ENCODE measurements at places on chromosomes 4 and X.

GRCh38 chrX:41452565-41453356, 5.6 kb downstream of the NYX start:
- DNase-seq: no peak

GRCh38 chrX:132207996-132208395, 11.3 kb downstream of the RAP2C start:
- no peak for DNase-seq

GRCh38 chr4:70833675-70834074, 6.0 kb downstream of the GRSF1 start:
- no peak for DNase-seq

DNA sequence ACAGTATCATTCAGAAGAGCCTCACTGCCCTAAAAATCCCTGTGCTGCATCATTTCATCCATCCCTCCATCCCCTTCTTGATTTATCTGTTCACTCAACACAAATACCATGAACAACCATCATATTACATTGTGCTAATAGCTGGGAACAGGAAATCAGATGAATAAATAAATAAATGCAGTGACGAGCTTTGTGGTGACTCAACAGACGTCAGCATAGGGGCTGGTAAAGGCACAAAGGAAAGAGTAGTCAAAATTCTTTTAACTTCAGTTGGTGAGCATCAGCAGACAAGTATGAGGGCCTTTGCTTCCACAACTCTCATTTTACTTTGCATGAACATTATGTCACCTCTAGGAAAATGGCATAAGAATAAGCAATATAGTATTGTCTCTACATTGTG, 65.5 kb downstream of the EDNRA start:
- no peak for DNase-seq

DNA sequence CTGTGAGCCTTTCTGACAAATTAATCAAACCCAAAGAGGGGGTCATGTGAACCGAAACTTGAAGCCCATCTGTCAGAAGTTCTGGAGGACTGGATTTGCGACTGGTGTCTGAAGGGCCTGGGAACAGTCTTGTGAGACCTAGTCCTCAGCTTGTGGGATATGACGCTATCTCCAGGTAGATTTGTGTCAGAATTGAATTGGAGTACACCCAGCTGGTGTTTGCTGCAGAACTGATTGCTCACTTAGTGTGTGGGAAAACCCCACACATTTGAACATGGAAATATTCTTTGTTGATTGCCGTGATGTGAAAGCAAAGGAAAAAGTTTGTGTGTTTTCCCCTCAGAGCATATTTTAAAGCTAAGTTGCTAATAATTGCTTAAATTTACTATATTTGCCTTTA, 30.3 kb upstream of the TMSB15B start:
- DNase-seq: no peak

DNA sequence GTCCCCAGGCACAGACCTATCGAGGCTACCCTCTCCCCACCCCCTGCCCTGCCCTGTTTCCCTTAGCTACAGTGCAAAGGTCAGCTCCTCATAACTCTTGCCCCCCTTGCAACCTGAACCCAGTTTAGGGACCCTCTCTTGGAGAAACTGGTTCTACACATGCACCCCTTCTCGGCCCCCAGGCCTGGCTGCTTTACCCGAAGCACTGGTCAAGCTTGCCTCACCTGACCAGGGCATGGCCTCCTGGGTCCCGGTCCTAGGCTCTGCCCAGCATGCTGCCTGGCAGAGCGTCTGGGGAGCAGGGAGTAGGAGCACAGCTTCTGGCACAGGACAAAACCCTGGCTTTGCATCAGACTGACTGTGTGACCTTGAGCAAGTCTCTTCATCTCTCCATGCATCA, 28.0 kb downstream of the ZNF185 start:
- no peak for DNase-seq

DNA sequence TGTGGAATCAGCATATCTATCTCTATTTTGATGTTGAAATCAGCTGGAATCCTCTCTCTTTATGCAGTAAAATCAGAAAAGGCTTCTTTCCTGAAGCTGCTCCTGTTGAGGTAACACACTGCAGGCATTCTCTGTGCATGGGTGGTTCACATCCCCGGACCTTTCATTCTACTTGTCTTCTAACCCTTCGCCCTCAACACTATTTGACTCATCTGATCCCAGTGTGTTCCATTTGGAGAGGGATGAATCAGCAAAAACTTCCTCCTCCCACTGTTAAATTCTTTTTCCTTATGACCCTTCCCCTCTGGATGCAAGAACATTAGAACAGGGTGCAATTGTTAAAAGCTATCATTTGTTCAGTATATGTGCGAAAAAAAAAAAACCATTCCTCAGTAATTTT, 67.4 kb downstream of the RNF150 start:
- no peak for DNase-seq

GRCh38 chr4:104494822-104495559, at the start of gene CXXC4:
CXXC4 (minus strand) TSS chr4:104494894; CDS start chr4:104491802, 3,092 bp downstream.
- DNase-seq: peak; percentile 1

Measured in activated naive CD8-positive, alpha-beta T cell treated with anti-CD3 and anti-CD28 coated beads for 36 hours (primary cell).